Esophagus muscularis mucosa (tissue), 4 donors: ENCODE measurements at places on chromosomes 12 and 14. TPM values are rescaled to one million over a fixed set of nuclear protein-coding genes. Genes with fewer than 3 reads are reported as not detected.

DNA sequence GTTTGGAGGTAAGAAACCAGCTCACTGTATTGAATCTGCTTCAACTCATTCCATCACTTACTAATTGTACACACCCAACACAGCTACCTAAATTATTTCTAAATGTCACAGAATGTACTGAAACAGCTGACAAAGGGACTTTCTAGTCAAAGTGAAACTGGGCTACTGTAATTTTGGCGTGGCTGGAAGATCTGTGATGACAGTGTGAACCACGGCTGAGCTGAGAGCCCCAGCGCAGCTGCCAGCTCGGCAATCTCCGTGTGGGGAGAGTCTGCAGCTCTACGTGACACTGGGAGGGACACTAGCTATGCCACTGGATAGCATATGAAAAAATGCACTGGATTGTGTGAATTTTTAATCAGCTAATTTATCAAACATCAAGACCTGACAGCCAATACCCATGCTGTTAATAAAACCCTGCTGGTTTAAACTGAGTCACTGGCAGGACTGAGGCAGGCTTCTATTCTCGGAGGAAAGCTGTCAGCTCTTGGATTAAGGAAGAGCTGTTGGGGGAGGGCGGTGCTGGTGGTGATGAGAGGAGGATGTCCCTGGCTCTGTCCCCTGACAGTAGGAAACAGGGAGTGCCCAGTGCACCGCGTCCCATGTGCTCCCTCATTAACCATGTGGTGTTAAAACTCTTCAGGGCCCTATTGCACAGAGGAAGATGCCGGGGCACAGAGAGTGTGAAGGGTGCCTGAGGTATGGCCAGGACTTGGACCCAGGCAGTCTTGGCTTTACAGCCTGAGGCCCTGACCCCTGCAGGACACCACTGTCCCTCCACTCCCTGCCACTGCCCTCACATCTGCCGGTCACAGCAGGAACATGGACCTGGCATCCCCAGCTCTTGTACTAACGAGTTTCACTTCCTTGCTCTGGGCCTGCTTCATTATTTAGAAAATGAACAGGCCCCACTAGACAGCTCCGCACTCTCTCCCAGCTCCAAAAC, 13.3 kb downstream of the SLC15A4 start:
- peaks cover 63% of the 10 kb centered on the region for H3K36me3 ChIP-seq
- H3K27me3 ChIP-seq = no peaks in the 10 kb centered on the region
- peaks cover 35% of the 10 kb centered on the region for H3K4me1 ChIP-seq
- peak overlapping the region; percentile 13 for H3K4me3 ChIP-seq
- no peak for DNase-seq

DNA sequence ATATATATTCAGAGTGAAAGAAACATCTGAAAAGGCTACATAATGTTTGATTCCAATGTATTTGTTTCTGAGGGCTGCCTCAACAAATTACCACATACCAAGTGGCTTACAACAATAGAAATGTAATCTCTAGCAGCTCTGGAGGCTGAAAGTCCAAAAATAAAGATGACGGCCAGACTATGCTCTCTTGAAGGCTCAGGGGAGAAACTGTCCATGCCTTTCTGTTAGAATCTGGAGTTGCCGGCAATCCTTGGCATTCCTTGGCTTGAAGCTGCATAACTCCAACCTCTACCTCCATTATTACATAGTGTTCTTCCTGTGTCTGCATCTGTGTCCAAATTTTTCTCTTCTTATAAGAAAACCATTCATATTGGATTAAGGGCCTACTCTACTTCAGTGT, 68.1 kb upstream of the PLEKHG7 start:
- H3K4me1 ChIP-seq = no peaks in the 10 kb centered on the region
- DNase-seq = no peak
- H3K4me3 ChIP-seq = no peak overlapping the region
- H3K36me3 ChIP-seq = no peaks in the 10 kb centered on the region
- H3K27me3 ChIP-seq = no peaks in the 10 kb centered on the region

DNA sequence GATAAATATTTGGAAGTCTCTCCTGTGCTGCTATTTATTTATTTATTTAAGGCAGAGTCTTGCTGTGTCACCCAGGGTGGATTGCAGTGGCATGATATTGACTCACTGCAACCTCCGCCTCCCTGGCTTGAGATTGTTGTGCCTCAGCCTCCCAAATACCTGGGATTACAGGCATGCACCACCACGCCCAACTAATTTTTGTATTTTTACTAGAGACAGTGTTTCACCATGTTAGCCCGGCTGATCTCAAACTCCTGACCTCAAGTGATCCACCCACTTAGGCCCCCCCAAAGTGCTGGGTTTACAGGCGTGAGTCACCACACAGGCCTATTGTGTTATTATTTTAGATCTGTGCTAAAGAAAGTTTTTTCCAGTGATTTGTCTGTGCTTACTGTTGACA, 225.2 kb downstream of the CCER1 start:
- no peak for DNase-seq
- H3K4me3 ChIP-seq = no peak overlapping the region
- no peak overlapping the region for H3K27ac ChIP-seq
- no peaks in the 10 kb centered on the region for H3K27me3 ChIP-seq
- H3K36me3 ChIP-seq = no peaks in the 10 kb centered on the region
- no peaks in the 10 kb centered on the region for H3K4me1 ChIP-seq

- no peak overlapping the region for H3K27ac ChIP-seq
- DNase-seq = no peak
- no peaks in the 10 kb centered on the region for H3K27me3 ChIP-seq
- H3K4me1 ChIP-seq = peaks cover 82% of the 10 kb centered on the region
Measured at GRCh38 chr14:93305725-93306418, 27.0 kb downstream of the BTBD7 start.

DNA sequence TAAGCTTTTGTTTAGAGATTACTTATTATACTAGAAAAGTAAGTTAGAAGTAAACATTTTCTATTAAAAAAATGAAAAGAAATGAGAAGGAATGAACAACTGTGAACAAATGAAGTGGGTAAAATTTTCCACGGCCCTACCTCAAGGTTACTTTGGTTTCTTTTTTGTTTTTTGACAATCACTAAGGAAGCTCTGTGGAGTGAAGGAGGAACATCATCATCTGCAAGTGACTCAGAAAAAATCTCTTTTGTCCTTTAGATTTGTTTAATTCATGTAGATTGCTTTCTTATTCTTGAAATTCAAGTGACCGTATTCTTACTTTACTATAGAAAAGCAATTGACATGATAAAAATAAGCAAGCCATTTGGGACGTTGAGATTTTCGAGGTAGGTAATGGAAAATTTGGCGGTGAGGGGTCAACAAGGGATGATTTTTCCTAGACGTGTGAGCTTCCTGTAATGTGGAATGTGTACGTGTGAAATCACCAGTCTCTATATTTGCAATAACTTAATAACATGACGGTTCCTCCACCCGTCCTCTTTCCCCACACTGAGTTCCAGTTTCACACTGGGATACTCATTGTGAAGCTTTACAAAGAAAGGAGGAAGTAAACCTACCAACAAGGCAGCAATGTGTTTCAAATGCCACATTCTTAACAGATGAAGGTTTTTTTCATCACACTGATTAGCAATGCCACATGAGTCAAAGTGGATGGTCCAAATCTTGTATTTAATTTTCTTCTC, 62.3 kb upstream of the EGLN3 start:
- H3K27ac ChIP-seq = no peak overlapping the region
- H3K4me3 ChIP-seq = no peak overlapping the region
- DNase-seq = no peak
- no peaks in the 10 kb centered on the region for H3K27me3 ChIP-seq
- peaks cover 6% of the 10 kb centered on the region for H3K4me1 ChIP-seq
- H3K36me3 ChIP-seq = no peaks in the 10 kb centered on the region

GRCh38 chr12:54585243-54585642, 3.2 kb downstream of the PPP1R1A start:
- H3K4me1 ChIP-seq = peaks cover 32% of the 10 kb centered on the region
- H3K27me3 ChIP-seq = peaks cover 10% of the 10 kb centered on the region
- no peak overlapping the region for H3K4me3 ChIP-seq
- H3K27ac ChIP-seq = no peak overlapping the region
- no peak for DNase-seq

- H3K4me1 ChIP-seq = peaks cover 27% of the 10 kb centered on the region
- peaks cover 48% of the 10 kb centered on the region for H3K36me3 ChIP-seq
- DNase-seq = no peak
- no peak overlapping the region for H3K4me3 ChIP-seq
- H3K27ac ChIP-seq = no peak overlapping the region
Measured at GRCh38 chr14:102218688-102219087, 79.0 kb downstream of the WDR20 start.

DNA sequence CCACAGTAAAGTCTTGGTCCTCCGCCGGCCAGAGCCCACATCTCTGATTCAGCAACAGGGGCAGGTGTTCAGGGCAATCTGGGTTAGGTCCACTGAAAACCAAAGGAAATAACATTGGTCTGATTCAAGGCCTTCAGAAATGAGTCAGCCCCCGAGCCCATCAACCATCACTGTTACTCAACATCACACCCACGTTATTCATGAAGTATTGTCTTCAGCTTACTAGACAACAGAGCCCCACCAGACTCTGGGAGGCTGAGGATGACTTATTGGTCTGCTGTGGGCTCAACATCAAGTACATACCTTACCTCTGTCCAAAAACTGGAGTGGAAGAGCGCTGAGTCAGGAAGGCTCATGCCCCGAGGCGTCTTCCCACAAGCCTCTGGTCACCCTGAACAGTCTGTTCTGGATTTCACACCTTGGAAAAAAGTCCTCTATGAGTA, 97.5 kb downstream of the ZFP36L1 start:
- H3K27me3 ChIP-seq = no peaks in the 10 kb centered on the region
- H3K4me1 ChIP-seq = peaks cover 16% of the 10 kb centered on the region
- no peak overlapping the region for H3K4me3 ChIP-seq
- H3K36me3 ChIP-seq = no peaks in the 10 kb centered on the region
- no peak overlapping the region for H3K27ac ChIP-seq
- no peak for DNase-seq

- H3K4me3 ChIP-seq = no peak overlapping the region
- H3K27me3 ChIP-seq = no peaks in the 10 kb centered on the region
- DNase-seq = no peak
- H3K27ac ChIP-seq = no peak overlapping the region
- no peaks in the 10 kb centered on the region for H3K4me1 ChIP-seq
Measured at GRCh38 chr12:76964784-76965571, 86.2 kb upstream of the CSRP2 start.

- no peaks in the 10 kb centered on the region for H3K27me3 ChIP-seq
- no peaks in the 10 kb centered on the region for H3K36me3 ChIP-seq
- DNase-seq = no peak
Measured at GRCh38 chr14:105534586-105534985, 8.2 kb downstream of the TMEM121 start.

DNA sequence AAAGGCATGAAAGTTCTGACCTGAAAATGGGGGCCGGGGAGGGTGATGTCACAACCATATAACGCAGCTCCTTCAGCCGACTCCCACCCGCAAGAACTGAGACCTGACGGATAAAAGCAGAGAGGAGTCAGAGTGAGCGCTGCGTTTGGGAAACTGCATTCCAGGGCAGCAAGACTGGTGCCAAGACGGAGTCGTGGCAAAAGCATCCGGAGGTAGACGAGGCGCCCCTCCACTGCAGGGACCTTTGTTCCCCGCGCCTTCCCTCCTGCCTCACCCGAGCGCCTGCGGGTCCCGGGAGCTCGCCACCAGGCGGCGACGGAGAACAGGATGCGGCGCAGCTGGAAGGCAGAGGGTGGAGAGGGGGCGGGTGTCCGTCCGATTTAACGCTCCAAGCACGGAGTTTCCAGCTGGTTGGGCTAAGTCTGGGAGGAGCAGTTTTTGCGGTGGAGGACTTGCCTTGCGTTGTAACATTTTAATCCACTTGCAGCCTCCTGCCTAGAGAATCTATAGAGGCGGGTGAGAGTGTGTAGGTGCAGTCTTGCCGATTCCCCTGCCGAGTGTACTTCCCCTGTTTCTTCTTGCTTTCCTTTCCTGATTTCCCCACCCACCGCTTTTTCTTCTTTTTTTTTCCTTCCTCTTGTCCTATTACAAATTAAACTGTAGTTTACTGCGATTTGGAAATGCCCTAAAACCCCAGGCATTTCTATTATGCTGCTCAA, 1.2 kb upstream of the CPNE8 start:
- peak overlapping the region; percentile 93 for H3K27ac ChIP-seq
- peaks cover 24% of the 10 kb centered on the region for H3K4me1 ChIP-seq
- H3K27me3 ChIP-seq = no peaks in the 10 kb centered on the region
- DNase-seq = peak; percentile 94

GRCh38 chr12:12990700-12991468, 9.2 kb downstream of the HEBP1 start:
- no peak overlapping the region for H3K4me3 ChIP-seq
- no peaks in the 10 kb centered on the region for H3K27me3 ChIP-seq
- DNase-seq = no peak
- peaks cover 21% of the 10 kb centered on the region for H3K36me3 ChIP-seq

DNA sequence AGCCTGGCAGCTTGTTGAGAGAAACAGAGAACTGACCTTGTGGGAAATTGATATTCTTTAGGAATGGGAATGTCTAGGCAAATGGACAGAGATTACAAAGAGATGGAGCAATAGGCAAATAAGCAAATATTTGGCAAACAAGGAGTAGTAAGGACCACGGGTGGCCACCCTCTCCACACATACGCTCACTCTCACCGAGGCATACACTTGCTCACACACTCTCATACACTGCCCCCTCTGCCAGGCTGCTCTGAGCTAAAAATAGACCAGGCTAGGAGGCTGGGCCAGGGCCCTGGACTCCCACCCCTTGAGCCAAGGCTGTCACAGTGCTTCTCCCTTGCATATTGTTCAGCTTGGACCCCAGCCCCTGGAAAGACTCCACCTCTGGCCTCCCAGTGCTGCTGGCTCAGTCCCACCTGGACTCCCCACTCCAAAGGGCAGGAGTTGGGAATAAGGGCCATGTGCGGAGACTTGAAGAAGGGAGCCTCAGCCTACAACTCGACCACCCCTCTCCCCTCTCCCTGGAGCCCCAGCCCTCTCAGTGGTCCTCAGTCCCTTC, 1.1 kb downstream of the PPP1R1A start:
- H3K4me1 ChIP-seq = peaks cover 45% of the 10 kb centered on the region
- H3K27ac ChIP-seq = peak overlapping the region; percentile 49
- no peaks in the 10 kb centered on the region for H3K36me3 ChIP-seq
- H3K4me3 ChIP-seq = peak overlapping the region; percentile 66
- no peak for DNase-seq

- H3K27ac ChIP-seq = no peak overlapping the region
- no peaks in the 10 kb centered on the region for H3K27me3 ChIP-seq
- no peaks in the 10 kb centered on the region for H3K4me1 ChIP-seq
- DNase-seq = no peak
- no peak overlapping the region for H3K4me3 ChIP-seq
Measured at GRCh38 chr12:71125515-71125914, 32.3 kb downstream of the TSPAN8 start.

GRCh38 chr12:11780521-11781101, 131.1 kb downstream of the ETV6 start:
- no peaks in the 10 kb centered on the region for H3K36me3 ChIP-seq
- H3K27me3 ChIP-seq = no peaks in the 10 kb centered on the region
- no peak for DNase-seq
- H3K4me1 ChIP-seq = peaks cover 84% of the 10 kb centered on the region

- no peaks in the 10 kb centered on the region for H3K27me3 ChIP-seq
- H3K36me3 ChIP-seq = no peaks in the 10 kb centered on the region
- peaks cover 26% of the 10 kb centered on the region for H3K4me1 ChIP-seq
- DNase-seq = no peak
- H3K4me3 ChIP-seq = no peak overlapping the region
Measured at GRCh38 chr12:93109551-93110203, 180.6 kb upstream of the EEA1 start.

GRCh38 chr12:117052386-117053049, 46.7 kb downstream of the TESC start:
- peaks cover 52% of the 10 kb centered on the region for H3K4me1 ChIP-seq
- H3K36me3 ChIP-seq = no peaks in the 10 kb centered on the region
- DNase-seq = no peak
- H3K4me3 ChIP-seq = no peak overlapping the region
- H3K27ac ChIP-seq = no peak overlapping the region
- H3K27me3 ChIP-seq = no peaks in the 10 kb centered on the region

TCTN1 gene
- total RNA-seq = 20.9 TPM

PPM1H gene
- total RNA-seq = 0.83 TPM

PDE3A gene
- 93.8 TPM for total RNA-seq

ADGRD1 gene
- 40.7 TPM for total RNA-seq

ADCY6 gene
- total RNA-seq = 35.5 TPM

KITLG gene
- 71.7 TPM for total RNA-seq
